ENCODE measurements at places on chromosomes 5 and 9.

- no peak for DNase-seq
Measured at GRCh38 chr9:95610006-95610785, 93.4 kb upstream of the PTCH1 start.

GRCh38 chr9:130990978-130991777 is 17.8 kb upstream of the LAMC3 start:
- no peak for DNase-seq

- DNase-seq = peak; percentile 34
Measured at GRCh38 chr5:53917095-53917494, 356.7 kb downstream of the NDUFS4 start.

DNA sequence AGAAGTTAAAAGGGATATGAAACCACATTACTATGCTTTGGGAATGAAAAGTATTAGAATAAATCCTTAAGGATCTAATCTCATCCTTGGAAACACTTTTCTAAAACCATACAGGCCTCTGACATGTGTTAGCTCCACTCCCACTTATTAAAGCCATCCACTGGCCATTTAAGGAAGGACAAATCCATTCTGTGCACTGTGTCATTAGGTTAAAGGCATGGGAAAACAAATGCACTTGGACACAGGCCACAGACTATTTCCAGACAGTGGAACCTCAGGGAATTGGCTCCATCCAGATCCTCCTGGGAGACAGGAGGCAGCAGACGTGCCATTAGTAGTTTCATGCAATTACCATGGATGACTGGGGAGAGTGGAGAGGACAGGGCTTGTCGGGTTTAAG is 454.9 kb downstream of the ENC1 start:
- no peak for DNase-seq

DNA sequence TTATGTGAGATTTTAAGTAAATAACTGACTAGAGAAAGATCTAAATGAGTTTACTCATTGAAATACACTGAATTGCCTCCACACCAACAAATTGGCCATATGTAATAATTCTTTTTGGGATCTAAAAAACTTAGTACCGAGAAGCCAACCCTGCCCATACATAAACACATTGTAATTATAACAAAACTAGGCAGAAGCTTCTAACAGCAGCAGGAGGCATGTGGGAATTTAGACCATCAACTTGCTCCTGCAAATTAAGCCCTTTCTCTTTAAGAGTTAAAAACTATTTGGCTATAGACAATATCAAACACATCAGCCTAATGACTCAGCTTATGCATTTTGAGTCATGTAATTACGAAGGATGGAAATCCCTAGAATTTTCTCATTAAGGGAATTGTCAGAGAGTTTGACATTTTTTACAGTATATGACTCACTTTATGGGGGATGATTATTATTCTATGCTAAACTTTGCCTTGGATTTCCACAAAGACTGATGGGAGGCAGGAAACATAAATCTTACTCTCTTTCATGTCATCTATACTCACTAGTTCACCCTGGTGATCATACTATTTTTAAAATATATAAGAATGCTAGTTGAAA is 1.0 kb downstream of the IL7R start:
- DNase-seq = peak; percentile 91

GRCh38 chr5:87051502-87052113 is 216.1 kb upstream of the RASA1 start:
- DNase-seq = no peak

- DNase-seq = no peak
Measured at GRCh38 chr5:110414360-110414759, 312.1 kb downstream of the TMEM232 start.

DNA sequence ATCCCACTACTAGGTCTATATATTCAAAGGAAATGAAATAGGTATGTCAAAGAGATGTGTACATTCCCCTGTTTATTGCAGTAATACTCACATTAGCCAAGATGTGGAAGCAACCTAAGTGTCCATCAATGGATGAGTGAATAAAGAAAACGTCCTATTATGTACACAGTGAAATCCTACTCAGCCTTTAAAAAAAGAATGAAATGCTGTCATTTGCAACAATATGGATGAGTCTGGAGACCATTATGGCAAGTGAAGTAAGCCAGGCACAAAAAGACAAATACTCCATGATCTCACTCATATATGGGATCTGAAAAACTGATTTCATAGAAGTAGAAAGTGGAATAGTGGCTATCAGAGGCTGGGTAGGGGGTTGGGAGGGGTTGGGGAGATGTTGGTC is 909.1 kb upstream of the DMAC1 start:
- DNase-seq = no peak

Measured in HT1080 (cell line).